ENCODE measurements at places on chromosomes 3 and 15. TPM values are rescaled to one million over a fixed set of nuclear protein-coding genes. Genes with fewer than 3 reads are reported as not detected.

GRCh38 chr3:186257866-186258265 lies 104.2 kb downstream of the DGKG start:
- DNase-seq: no peak

DNA sequence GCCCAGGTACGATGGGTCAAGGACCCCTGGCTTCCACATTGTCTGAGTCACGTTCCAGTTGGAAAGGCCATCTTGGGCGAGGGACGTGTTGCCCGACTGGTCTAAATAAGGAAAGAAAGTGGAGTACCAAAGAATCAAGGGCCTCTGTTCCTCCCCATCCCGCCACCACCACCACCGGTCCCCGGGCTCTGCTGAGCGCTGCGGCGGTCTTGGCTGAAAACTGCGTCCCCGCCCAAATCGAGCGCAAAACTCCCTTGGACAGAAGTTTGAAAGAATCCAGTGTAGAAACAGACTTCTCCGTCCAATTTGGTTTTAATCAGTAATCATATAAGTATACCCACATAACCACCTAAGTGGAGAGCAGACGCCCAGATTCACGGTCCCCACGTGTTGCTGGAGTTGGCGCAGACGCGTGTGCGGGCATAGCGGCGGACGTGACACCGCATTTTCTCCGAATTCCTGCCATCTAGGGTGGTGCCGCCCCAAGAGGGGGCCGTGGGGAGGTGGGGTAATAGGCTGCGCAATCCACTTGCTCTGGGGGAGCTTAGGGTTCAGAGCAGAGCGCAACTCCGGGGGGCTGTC lies 243.8 kb upstream of the TOPAZ1 start:
- DNase-seq: no peak

GRCh38 chr3:83457551-83457950 lies 1501.2 kb upstream of the CADM2 start:
- DNase-seq: no peak

GRCh38 chr3:133745981-133746711 lies at the start of gene TF:
Gene TF (plus strand): TSS chr3:133746393. CDS start chr3:133746441, 48 bp downstream.
- DNase-seq: peak; percentile 96

- peak; percentile 57 for DNase-seq
These were observed 29.6 kb downstream of the PSMD6 start for GRCh38 chr3:63993653-63994079.

DNA sequence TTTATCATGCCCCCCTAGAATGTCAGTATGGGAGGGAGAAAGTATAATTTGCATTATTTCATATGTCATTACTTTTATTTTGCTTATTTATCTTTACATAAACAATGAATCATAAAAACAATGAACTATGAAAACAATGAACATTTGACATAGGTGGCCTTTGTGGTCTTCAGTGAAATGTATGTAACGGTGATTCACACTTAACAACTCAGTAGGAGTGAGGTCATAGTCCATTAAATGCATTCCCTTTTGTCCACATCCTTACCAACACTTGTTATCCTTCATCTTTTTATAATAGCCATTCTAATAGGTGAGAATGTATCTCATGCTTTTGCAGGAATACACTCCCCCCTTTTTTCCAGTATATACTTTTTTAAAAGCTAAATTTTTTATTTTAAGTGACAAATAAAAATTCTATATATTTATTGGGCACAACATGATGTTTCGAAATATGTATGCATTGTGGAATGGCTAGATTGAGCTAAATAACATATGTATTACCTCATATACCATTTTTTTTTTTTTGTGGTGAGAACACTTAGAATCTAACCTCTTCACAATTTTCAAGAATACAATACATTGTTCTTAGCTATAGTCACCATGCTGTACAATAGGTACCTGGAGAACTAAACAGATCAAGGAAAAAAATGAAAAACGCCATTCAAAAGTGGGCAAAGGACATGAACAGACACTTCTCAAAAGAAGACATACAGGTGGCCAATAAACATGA lies 189.5 kb downstream of the WDR72 start:
- DNase-seq: no peak

The VILL gene
- 13.6 TPM for total RNA-seq

DNA sequence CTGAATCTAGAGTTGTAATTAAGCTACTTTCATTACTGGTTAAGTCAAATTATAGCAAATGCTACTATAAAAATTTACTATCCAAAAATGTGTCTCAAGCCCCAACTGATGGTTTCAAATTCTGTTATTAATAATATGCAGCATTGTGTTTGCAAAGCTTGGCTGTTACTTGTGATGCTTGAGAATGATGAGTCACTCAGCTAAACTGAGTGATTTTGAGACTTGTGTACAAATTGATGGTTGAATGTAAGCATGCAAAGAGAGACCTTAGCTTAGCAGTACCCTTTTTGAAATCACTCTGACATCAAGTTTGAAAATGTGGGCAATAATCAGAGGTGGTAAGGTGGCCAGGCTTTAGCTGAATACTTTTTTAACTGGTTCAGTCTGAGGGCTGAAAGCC lies 27.6 kb downstream of the OPA1 start:
- no peak for DNase-seq

GRCh38 chr15:57285386-57285785 lies 90.9 kb upstream of the CGNL1 start:
- no peak for DNase-seq

- no peak for DNase-seq
These were observed 25.8 kb downstream of the RPSA start for GRCh38 chr3:39432342-39432741.

The TRH gene
- 0.74 TPM for total RNA-seq

- no peak for DNase-seq
These were observed 84.4 kb downstream of the THSD4 start for GRCh38 chr15:71199384-71200351.

The ACP3 gene
- 0.88 TPM for total RNA-seq

The TNFSF10 gene
- 5.5 TPM for total RNA-seq

DNA sequence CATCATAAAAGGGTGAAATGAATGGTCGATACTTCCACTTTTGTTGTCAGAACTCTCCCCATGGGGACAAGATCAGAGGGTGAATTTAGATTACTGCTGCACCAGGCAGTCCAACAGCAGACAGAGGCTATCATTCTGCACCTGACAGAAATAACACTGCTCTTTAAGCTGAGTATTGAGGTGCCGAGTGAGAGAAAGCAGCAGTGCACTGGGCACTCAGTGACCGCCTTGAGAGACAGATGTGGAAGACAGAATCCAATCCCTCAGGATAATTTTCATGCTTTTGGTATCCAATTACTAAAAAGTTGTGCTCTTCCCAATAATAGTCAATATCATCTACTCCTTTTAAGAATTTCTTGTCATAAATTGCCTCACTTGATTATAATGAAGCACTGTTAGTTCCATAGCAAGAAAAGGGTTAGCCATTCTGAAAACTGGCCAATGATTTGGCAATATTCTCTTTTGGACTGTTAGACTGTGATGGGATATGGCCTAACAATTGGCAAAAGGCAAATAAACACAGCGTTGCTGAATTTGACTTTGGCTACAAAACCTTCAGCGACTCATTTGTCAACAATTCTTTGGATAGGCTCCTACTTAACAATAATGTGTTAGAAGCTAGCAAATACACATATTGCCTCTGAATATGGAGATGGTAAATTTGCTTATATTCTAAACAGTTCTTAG lies 5.5 kb downstream of the FGF7 start:
- DNase-seq: no peak

- no peak for DNase-seq
These were observed 224.4 kb upstream of the STRIT1 start for GRCh38 chr3:155517903-155518302.

DNA sequence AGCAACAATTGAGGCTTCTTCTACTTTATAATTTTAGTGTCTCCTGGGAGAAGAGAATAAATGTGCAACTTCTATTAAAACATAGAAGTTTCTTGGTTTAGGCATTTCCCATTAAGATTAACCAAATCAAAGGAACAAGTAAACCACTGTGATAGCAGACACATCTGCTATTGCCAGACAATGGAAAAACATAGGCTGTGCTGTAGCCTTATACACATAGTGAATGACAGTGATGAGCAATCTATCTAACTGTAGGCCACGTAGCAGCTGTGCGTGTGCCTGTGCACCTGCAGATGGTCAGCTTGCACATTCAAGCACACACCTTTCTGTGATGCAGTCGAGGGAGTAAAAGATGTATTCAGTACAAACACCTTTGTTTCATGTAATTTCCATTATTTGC lies 32.7 kb downstream of the GNB4 start:
- no peak for DNase-seq

DNA sequence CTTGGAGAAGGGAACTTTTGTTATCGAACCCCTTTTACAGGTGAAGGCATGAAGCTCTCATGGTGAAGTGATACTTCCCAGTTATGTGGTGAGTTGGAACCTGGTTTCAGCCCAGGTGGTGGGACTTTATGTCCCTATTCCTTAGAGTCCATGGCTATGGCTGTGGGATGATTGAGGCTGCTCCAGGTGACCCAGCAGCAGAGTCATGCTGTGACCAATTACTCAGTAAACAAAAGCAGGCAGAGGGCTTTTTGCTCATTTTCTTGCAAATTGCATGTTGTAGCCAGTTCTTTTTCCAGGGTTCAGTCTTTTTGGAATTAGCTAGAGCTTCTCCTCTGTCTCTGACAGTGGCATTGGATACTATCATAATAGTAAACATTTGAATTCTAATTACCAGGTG lies 70.7 kb downstream of the CACNA2D3 start:
- no peak for DNase-seq

The WDR93 gene
- 1.1 TPM for total RNA-seq

The NOP10 gene
- total RNA-seq: 36.7 TPM

- no peak for DNase-seq
These were observed 79.2 kb downstream of the SRGAP3 start for GRCh38 chr3:9169956-9170850.

The REC114 gene
- total RNA-seq: not detected

All from dorsolateral prefrontal cortex (tissue), 122 donors.